ENCODE measurements at places on chromosomes 11 and 22. TPM values are rescaled to one million over a fixed set of nuclear protein-coding genes. Genes with fewer than 3 reads are reported as not detected.

DNA sequence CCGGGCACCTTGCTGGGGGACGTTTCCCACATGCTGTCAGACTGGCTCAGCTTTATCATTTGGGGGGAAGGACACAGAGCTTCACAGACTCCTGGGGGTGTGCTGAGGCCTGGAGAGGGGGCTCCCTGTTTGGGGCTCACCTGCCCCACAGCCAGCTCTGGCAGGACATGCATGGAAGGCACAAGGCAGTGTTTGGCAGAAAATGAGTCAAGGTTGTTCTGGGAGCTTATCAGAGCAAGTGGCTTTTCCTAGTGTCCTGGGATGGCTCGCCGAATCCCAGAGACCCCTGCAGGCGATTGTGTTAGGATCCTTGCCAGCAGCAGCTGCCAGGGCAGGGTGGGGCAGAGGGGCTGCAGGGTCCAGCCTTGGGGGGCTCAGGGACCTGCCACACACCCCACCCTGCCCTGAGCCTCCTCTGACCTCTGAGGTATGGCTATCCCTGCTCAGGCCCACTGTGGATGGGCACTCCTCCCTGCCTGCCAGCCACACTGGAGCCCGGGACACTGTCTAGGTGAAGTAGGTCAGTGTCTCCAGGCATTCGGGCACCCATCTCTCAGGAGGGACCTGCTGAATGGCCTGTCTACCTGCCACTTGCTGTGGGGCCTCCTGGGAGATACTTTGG is 1323.0 kb downstream of the BRD1 start:
- DNase-seq: no peak

- no peak for DNase-seq
These were observed 2.4 kb downstream of the CASP1 start for GRCh38 chr11:105032495-105032894.

- DNase-seq: peak; percentile 94
These were observed at the start of gene CHKA for GRCh38 chr11:68121067-68121899. TSS of gene CHKA (minus strand) at chr11:68121388. CDS start at chr11:68121177, 211 bp downstream.

- DNase-seq: no peak
These were observed 33.8 kb downstream of the ZNF202 start for GRCh38 chr11:123707606-123708205.

RIMBP3C gene
- 0.29 TPM for total RNA-seq

DNA sequence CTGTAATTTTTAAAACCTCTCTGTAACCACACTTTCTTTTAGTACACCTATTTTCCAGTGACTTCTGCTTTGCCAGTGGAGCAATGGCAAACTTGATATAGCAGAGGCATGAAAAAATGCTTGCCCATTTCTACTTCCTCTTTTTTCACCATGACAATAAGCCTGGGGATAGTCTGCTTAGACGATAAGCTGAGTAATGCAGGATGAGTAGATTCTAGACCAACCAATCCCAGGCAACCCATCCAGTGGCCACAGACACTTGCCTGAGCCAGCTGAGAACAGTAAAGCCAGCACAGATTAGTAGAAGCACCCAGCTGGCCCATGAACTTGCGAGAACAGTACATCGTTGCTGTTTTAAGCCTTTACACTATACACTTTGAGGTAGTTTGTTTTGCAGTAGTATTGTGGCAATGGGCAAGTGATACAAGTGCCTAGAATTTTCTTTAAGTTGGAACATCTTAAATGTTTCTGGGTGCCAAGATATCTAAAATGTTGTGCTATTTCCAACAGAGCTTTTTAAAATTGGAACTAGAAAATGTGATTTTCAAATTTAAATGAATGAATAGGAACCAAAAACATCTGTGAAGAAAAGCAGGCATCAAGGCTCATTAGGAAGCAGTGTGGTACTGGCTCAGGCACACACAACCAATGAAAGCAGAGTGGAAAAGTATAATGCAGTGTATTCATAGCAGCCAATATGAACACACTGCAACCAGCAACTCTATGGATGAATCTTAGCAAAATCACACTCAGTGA is 37.7 kb downstream of the DDI1 start:
- no peak for DNase-seq

- no peak for DNase-seq
These were observed 44.5 kb downstream of the SLC22A24 start for GRCh38 chr11:63099555-63099954.

MISFA gene
- total RNA-seq: 5.9 TPM

DNA sequence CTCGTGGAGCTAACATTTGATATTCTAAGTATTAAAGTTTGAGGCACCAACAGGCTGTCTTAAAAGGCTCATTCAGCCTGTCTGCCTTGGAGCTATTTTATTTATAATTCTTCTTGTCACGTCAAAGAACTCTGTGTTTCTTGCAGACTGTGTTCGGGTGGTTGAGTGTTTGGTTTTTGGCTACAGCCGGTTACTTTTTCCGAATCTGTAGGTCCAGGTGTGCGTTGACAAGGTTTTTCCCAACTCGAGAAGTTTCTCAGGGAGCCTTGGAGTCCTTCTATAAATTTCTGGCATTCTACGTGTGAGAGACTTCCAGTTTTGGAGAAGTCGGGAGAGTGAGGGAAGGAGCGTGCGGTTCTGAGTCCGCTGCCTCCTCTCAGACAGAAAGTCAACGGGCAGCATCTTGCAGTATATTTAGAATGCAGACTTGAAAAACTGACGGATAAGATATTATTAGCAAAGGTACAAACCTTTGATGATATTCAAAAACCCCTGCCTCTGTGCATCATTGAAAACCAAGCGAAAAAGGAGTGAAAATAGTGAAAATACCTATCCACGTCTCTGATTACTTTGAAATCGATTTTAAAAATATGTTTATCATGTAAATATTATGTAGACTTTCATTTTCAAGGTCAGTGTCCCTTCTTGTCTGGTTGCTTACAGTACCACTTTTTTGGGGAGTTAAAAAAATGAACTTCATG is 85.2 kb upstream of the PPARA start:
- peak; percentile 32 for DNase-seq

DNA sequence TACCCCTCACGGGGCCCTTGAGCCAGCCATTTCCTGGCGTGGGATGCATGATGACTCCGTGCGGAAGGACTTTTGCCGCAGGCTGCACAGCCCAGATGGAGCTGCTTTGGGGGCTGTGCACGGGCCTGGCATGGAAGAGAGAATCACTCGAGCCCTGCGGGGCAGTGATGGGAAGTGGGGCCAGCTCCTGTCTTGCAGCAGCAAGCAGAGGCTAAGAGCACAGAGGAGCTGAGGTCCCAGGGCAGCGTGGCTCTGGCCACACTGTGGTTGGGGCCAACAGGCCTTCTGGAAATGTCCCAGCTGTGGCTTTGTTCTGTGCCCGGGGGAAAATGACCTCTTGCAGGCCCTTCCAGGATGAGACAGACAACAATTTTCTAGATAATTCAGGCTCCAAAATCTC is 92.7 kb upstream of the TIMP3 start:
- no peak for DNase-seq

GRCh38 chr11:71491940-71492339 is 35.1 kb upstream of the KRTAP5-7 start:
- DNase-seq: no peak

- no peak for DNase-seq
These were observed 11.1 kb downstream of the C11orf91 start for GRCh38 chr11:33689501-33689900.

DNA sequence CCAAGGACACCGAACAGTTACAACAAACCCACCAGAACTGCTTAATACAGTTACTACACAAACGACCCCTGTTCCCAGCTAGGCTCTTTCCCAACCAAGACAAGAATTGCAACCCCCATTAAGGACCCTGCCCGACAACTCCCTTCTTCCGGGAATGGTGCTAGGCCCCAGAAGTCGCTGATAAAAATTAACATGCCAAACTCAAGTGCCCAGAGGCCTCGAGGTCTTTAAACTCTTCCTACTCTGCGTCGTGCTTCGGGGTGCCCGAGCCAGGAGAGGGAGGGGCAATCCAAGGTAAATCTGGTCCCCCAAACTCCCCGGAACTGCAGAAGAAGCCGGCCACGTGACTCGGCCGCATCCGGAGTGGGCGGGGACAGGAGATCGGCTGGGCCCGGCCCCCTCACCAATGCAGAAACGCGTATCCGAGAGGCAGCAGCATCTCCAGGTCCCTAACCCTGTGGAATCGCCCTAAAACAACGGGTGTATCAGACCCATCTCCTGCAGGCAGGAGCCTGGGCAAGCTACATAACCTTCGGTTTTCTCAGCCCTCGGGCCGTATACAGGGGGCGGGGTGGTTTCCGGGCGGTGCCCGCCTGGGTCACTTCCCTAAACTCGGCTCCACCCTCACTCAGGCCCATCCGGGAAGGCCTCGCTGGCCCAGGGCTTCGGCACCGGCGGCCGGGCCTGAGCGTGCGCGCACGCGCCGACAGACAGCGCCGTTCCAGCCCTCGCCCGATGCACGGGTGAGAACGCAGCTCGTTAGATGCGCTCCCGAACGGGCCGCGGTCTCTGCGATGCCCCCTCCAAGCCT is 1.1 kb downstream of the CFL1 start:
- DNase-seq: peak; percentile 89

- no peak for DNase-seq
These were observed 60.8 kb upstream of the CTSC start for GRCh38 chr11:88398372-88398771.

DNA sequence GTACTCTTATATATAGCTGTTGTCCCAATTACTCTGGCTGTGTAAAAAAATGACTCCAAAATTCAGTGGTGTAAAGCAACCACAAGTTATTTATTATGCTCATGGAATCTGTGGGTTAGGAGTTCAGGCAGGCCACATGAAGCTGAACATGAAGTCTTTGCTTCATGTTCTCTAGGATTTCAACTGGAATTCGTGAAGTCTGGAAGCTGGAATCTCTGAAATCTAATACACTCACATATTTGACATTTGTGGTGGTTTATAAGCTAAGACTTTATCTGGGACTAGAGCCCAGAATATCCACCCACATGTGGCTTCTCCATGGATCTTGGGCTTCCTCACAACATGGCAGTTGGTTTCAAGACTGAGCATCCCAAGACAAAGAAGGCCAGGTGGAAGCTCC is 430.6 kb downstream of the MIAT start:
- DNase-seq: no peak

GRCh38 chr11:76062733-76063132 is 143.6 kb downstream of the WNT11 start:
- no peak for DNase-seq

- no peak for DNase-seq
These were observed 18.4 kb upstream of the LRRC55 start for GRCh38 chr11:57163160-57163868.

GRCh38 chr11:130601141-130601540 is 152.7 kb downstream of the ADAMTS15 start:
- peak; percentile 69 for DNase-seq

DNA sequence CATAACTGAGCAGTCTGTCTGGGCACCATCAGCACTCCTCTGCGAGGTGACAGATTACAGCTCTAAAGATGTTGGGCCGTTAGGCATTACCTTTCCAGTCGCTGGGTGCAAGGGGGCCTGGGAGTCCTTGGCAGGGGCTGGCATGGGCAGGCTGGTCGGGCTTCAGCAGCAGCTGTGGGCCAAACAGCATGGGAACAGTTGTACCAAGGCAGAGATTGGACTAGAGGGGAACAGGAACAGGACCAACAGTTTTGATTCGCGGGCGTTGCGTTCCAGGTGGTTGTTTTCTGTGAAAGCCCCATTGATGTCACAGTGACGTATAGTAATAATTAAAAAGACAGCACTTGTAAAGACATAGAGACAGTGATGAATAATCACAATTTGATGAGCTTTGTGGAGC is 25.8 kb upstream of the B3GAT1 start:
- no peak for DNase-seq

- no peak for DNase-seq
These were observed 415.3 kb upstream of the CADM1 start for GRCh38 chr11:115919341-115920091.

Measured in ureter (tissue), 1 donor.